Psoas muscle (tissue), 8 donors: ENCODE measurements at places on chromosomes 2 and 18. TPM values are rescaled to one million over a fixed set of nuclear protein-coding genes. Genes with fewer than 3 reads are reported as not detected.

GRCh38 chr2:132701810-132702209 is 31.8 kb upstream of the LYPD1 start:
- no peak for DNase-seq

- no peak for DNase-seq
These were observed 67.5 kb downstream of the CDH20 start for GRCh38 chr18:61400716-61401115.

The GALNT13 gene
- polyA plus RNA-seq: 0.06 TPM

The ITPRIPL1 gene
- 0.38 TPM for polyA plus RNA-seq

GRCh38 chr18:11818486-11819203 is 32.6 kb upstream of the CHMP1B start:
- DNase-seq: no peak

The WDR7 gene
- 4.7 TPM for polyA plus RNA-seq

DNA sequence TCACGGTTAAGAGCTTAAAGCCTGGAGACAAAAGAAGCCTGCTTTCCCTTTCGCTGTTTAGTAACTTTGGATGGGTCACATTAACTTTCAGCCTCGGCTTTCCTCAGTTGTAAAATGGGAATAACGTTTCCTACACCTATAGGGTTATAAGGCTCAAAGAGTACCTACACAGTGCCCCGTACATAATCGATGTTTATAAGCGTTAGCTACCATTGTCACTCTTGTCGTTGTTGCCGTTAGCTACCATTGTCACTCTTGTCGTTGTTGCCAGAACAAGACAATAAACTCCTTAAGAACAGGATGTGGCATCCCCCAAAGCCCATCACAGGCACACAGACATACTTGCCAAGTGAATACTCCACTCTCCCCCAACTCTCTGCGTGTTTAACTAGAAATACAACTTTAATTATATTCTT is 901 bp upstream of the MFSD6 start:
- no peak for DNase-seq

- no peak for DNase-seq
These were observed 37.5 kb upstream of the ZNF385B start for GRCh38 chr2:179898873-179899272.

The ST8SIA5 gene
- 3.2 TPM for polyA plus RNA-seq
